ENCODE measurements at places on chromosomes 2 and 18. TPM values are rescaled to one million over a fixed set of nuclear protein-coding genes. Genes with fewer than 3 reads are reported as not detected.

Gene VWA3B
- total RNA-seq = not detected

GRCh38 chr18:47931718-47932103 is 1.3 kb upstream of the SMAD2 start:
- H3K4me3 ChIP-seq = peak overlapping the region; percentile 65
- no peaks in the 10 kb centered on the region for H3K27me3 ChIP-seq
- DNase-seq = peak; percentile 69
- peaks cover 11% of the 10 kb centered on the region for H3K4me1 ChIP-seq
- H3K36me3 ChIP-seq = no peaks in the 10 kb centered on the region
- peak overlapping the region; percentile 17 for H3K27ac ChIP-seq

Gene PLCD4
- total RNA-seq = 0.42 TPM

Gene ADNP2
- 56.5 TPM for total RNA-seq

Gene CNRIP1
- 0.70 TPM for total RNA-seq

GRCh38 chr2:10297959-10298531 is 4.7 kb upstream of the HPCAL1 start:
- H3K4me3 ChIP-seq = no peak overlapping the region
- H3K27me3 ChIP-seq = no peaks in the 10 kb centered on the region
- peaks cover 17% of the 10 kb centered on the region for H3K36me3 ChIP-seq
- DNase-seq = no peak
- H3K4me1 ChIP-seq = peaks cover 2% of the 10 kb centered on the region
- H3K27ac ChIP-seq = no peak overlapping the region

Gene CTLA4
- total RNA-seq = not detected

- H3K36me3 ChIP-seq = no peaks in the 10 kb centered on the region
- H3K4me1 ChIP-seq = no peaks in the 10 kb centered on the region
- H3K4me3 ChIP-seq = no peak overlapping the region
- DNase-seq = no peak
- no peaks in the 10 kb centered on the region for H3K27me3 ChIP-seq
Observed at GRCh38 chr2:144405321-144405720, 114.6 kb downstream of the ZEB2 start.

Gene RUFY4
- total RNA-seq = 0.44 TPM

Gene PTPN18
- 16.3 TPM for total RNA-seq

GRCh38 chr18:60684843-60685513 is 312.4 kb upstream of the MC4R start:
- no peaks in the 10 kb centered on the region for H3K4me1 ChIP-seq
- no peak overlapping the region for H3K4me3 ChIP-seq
- no peaks in the 10 kb centered on the region for H3K36me3 ChIP-seq
- no peak for DNase-seq
- H3K27ac ChIP-seq = no peak overlapping the region

- DNase-seq = no peak
- H3K4me1 ChIP-seq = no peaks in the 10 kb centered on the region
- peak overlapping the region; percentile 29 for H3K27ac ChIP-seq
- peaks cover 16% of the 10 kb centered on the region for H3K36me3 ChIP-seq
Observed at GRCh38 chr2:69437751-69438154, 518 bp upstream of the NFU1 start.

- no peaks in the 10 kb centered on the region for H3K4me1 ChIP-seq
- no peak for DNase-seq
- no peaks in the 10 kb centered on the region for H3K27me3 ChIP-seq
- H3K4me3 ChIP-seq = no peak overlapping the region
- H3K27ac ChIP-seq = no peak overlapping the region
- no peaks in the 10 kb centered on the region for H3K36me3 ChIP-seq
Observed at GRCh38 chr2:171668183-171668582, 19.1 kb upstream of the DYNC1I2 start.

GRCh38 chr2:158893026-158893425 is 75.4 kb upstream of the TANC1 start:
- DNase-seq = no peak
- H3K27me3 ChIP-seq = no peaks in the 10 kb centered on the region
- H3K4me1 ChIP-seq = no peaks in the 10 kb centered on the region
- no peak overlapping the region for H3K27ac ChIP-seq
- H3K4me3 ChIP-seq = no peak overlapping the region
- no peaks in the 10 kb centered on the region for H3K36me3 ChIP-seq

- no peak overlapping the region for H3K27ac ChIP-seq
- no peak overlapping the region for H3K4me3 ChIP-seq
- H3K4me1 ChIP-seq = peaks cover 13% of the 10 kb centered on the region
- DNase-seq = no peak
- H3K36me3 ChIP-seq = peaks cover 16% of the 10 kb centered on the region
Observed at GRCh38 chr18:31649978-31650719, 34.2 kb downstream of the B4GALT6 start.

Gene RAB6C
- not detected for total RNA-seq

- no peak for DNase-seq
- peaks cover 23% of the 10 kb centered on the region for H3K4me1 ChIP-seq
- H3K36me3 ChIP-seq = peaks cover 11% of the 10 kb centered on the region
- H3K27me3 ChIP-seq = no peaks in the 10 kb centered on the region
- H3K27ac ChIP-seq = no peak overlapping the region
- H3K4me3 ChIP-seq = no peak overlapping the region
Observed at GRCh38 chr2:110747522-110748488, 15.4 kb downstream of the ACOXL start.

DNA sequence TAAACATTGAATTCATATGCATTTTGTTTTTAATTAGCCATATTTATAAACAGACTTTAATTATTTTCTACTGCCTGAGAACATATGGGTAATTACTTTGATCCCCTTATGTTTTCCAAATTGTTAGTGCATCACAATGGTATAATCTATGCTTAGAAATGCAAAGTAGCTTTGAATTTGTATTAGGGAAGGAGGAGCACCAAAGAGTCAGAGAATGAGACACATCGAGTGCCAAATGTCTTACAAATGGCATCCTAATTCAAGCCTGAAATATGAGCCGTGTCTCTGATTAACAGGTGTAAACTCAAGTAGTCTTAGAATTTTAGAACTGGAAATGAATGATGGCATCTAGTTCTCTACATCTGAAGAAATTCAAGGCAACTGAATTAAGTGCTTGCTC is 8.7 kb upstream of the HNMT start:
- H3K4me1 ChIP-seq = no peaks in the 10 kb centered on the region
- H3K4me3 ChIP-seq = no peak overlapping the region
- no peak overlapping the region for H3K27ac ChIP-seq
- H3K27me3 ChIP-seq = no peaks in the 10 kb centered on the region

DNA sequence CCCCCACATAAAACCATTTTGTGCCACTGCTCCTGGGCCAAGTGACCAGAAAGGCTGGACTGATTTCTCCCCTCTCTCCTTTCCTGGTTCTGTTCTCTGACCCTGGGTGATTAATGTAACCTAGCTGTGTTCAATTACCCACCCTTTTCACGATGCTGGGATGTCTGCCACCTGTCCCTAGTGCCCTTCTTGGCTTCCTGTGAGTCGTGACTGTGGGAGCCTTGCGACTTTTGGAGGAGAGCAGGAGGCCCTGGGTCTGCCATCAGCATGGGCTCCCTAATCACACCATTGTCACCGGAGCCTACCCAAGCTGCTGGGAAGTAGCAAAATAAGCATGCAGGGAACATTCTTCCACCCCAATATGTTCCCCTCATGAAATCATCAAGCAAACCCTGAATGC is 38.3 kb downstream of the SRSF7 start:
- H3K4me1 ChIP-seq = 0 out of 2 replicates have a peak, but pooled peaks cover 3% of the 10 kb centered on the region
- peaks cover 5% of the 10 kb centered on the region for H3K36me3 ChIP-seq
- no peak overlapping the region for H3K27ac ChIP-seq
- no peaks in the 10 kb centered on the region for H3K27me3 ChIP-seq
- no peak for DNase-seq

GRCh38 chr2:144629935-144630334 is 110.0 kb upstream of the ZEB2 start:
- H3K27ac ChIP-seq = no peak overlapping the region
- no peaks in the 10 kb centered on the region for H3K27me3 ChIP-seq
- H3K36me3 ChIP-seq = 0 out of 3 replicates have a peak, but pooled peaks cover 1% of the 10 kb centered on the region
- no peak for DNase-seq
- H3K4me3 ChIP-seq = no peak overlapping the region
- H3K4me1 ChIP-seq = 0 out of 2 replicates have a peak, but pooled peaks cover 2% of the 10 kb centered on the region

Gene ALPP
- total RNA-seq = 0.20 TPM

DNA sequence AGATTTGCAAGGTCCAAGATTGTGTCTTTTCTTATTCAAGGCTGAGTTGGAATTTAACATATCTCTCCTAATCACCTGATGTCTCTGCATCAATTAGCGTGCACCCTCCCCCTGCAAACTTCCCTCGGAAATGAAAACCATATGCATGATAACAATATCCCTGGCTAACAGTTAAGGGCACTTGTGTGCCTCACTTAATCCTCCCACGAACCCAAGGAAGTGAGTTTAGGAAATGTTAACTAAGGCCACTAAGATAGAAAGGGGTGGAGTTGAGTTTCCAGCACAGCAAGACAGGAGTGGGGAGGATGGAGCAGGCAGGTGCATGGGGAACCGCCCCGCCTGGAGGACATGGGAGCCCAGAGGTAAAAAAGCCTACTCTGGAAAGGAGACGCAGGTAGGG is 52.4 kb upstream of the PTMA start:
- H3K4me3 ChIP-seq = no peak overlapping the region
- no peaks in the 10 kb centered on the region for H3K27me3 ChIP-seq
- no peaks in the 10 kb centered on the region for H3K36me3 ChIP-seq
- H3K27ac ChIP-seq = no peak overlapping the region
- no peak for DNase-seq

Gene KCNIP3
- total RNA-seq = 1.5 TPM

DNA sequence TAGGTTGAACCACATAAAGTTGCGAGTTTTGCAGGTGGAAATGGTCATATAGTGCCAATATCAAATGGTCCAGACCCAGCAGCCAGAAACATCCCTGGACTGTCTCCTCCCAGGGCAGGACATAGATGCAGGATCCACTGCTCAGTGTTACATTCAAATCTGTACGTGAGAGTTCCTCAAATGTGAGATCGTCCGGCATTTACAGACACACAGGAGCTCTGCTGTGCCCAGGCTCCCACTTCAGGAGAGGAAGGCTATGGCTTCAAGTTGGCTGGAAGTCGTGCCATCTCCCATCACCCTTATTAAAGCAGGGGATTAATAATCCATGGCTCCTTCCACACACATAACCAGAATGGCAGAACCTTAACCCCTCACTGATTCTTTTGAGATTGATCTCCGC is 688.2 kb upstream of the HS6ST1 start:
- no peak overlapping the region for H3K4me3 ChIP-seq
- H3K27ac ChIP-seq = no peak overlapping the region
- H3K4me1 ChIP-seq = no peaks in the 10 kb centered on the region
- no peaks in the 10 kb centered on the region for H3K36me3 ChIP-seq

GRCh38 chr2:42959234-42960001 is 167.0 kb upstream of the HAAO start:
- no peaks in the 10 kb centered on the region for H3K36me3 ChIP-seq
- H3K4me1 ChIP-seq = peaks cover 5% of the 10 kb centered on the region
- H3K27me3 ChIP-seq = no peaks in the 10 kb centered on the region
- no peak for DNase-seq

- no peaks in the 10 kb centered on the region for H3K36me3 ChIP-seq
- DNase-seq = no peak
- no peak overlapping the region for H3K27ac ChIP-seq
- H3K4me3 ChIP-seq = no peak overlapping the region
- H3K27me3 ChIP-seq = no peaks in the 10 kb centered on the region
Observed at GRCh38 chr2:53964257-53964952, 6.4 kb downstream of the PSME4 start.

DNA sequence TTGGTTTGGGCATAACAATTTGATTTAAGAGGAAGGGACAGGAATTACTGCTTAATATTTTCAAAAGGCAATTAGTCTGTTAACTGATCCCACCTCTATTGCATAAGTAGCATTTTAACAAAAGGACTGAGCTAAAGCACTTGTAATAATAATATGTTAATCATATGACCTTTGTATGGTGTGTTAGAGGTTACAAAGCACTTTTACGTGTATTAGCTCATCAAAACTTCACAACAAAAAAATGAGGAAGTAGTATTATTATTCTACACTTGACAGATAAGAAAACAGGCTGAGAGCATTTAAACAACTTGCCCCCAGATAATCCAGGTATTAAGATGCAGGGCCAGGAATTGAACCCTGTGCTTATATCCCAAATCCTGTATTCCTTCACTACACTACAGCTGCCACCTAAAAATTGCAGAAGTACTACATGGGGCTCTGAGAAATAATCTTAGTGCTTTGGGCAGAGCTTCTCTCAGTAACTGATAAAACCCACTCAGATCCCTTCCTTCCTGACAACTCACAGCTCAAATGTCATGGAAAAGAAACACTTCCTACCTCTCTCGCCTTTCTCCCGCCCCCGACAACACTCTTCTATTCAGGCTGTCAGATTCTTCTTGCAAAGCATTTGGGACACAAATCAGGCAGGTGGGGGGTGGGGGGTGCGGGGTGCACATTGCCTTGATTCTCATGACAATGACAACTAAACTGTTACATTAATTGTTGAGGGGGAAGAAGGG is 20.7 kb upstream of the KCTD1 start:
- H3K36me3 ChIP-seq = no peaks in the 10 kb centered on the region
- no peak overlapping the region for H3K4me3 ChIP-seq
- no peaks in the 10 kb centered on the region for H3K4me1 ChIP-seq
- DNase-seq = no peak
- no peaks in the 10 kb centered on the region for H3K27me3 ChIP-seq

Gene ADAM23
- 24.2 TPM for total RNA-seq

GRCh38 chr2:218839430-218839829 is 7.8 kb upstream of the PRKAG3 start:
- no peaks in the 10 kb centered on the region for H3K36me3 ChIP-seq
- H3K27me3 ChIP-seq = no peaks in the 10 kb centered on the region
- H3K4me3 ChIP-seq = no peak overlapping the region
- H3K27ac ChIP-seq = no peak overlapping the region
- H3K4me1 ChIP-seq = no peaks in the 10 kb centered on the region

GRCh38 chr2:47015206-47015605 is 99.6 kb upstream of the MCFD2 start:
- no peaks in the 10 kb centered on the region for H3K27me3 ChIP-seq
- no peak overlapping the region for H3K27ac ChIP-seq
- H3K4me3 ChIP-seq = no peak overlapping the region
- H3K36me3 ChIP-seq = peaks cover 2% of the 10 kb centered on the region
- no peak for DNase-seq

Gene HOXD9
- not detected for total RNA-seq

DNA sequence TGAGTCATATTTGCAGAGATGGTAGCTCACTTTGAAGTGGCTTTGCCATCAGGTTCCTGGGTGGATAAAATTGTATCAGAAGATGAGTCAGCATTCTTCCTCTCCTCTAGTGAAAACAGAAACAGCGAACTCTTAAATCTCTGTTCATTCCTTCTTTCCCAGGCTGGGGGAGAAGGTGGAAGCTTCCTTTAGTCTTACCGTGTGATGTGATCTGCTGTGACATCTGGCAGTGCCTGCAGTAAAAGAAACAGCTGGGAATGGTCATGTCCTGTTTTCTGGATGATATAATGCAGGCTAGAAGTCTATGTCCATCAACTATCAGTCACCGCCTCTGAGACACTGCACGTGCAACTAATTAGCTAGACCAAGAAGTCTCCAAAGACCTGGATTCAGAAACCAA is 171.6 kb downstream of the VAPA start:
- H3K4me3 ChIP-seq = no peak overlapping the region
- H3K27ac ChIP-seq = no peak overlapping the region
- no peak for DNase-seq
- peaks cover 20% of the 10 kb centered on the region for H3K36me3 ChIP-seq
- H3K4me1 ChIP-seq = no peaks in the 10 kb centered on the region
- no peaks in the 10 kb centered on the region for H3K27me3 ChIP-seq

GRCh38 chr2:207107551-207107950 is 58.2 kb downstream of the KLF7 start:
- no peaks in the 10 kb centered on the region for H3K27me3 ChIP-seq
- H3K4me1 ChIP-seq = no peaks in the 10 kb centered on the region
- peaks cover 2% of the 10 kb centered on the region for H3K36me3 ChIP-seq
- H3K4me3 ChIP-seq = no peak overlapping the region

- H3K27ac ChIP-seq = no peak overlapping the region
- no peak for DNase-seq
- H3K4me1 ChIP-seq = no peaks in the 10 kb centered on the region
- H3K4me3 ChIP-seq = no peak overlapping the region
- no peaks in the 10 kb centered on the region for H3K36me3 ChIP-seq
Observed at GRCh38 chr2:14016289-14016955, 616.1 kb upstream of the LRATD1 start.

Gene TCF7L1
- total RNA-seq = 117 TPM
